Suprapubic skin (tissue), 4 donors: ENCODE measurements at places on chromosomes 7 and 10. TPM values are rescaled to one million over a fixed set of nuclear protein-coding genes. Genes with fewer than 3 reads are reported as not detected.

ERLIN1 gene
- total RNA-seq: 38.2 TPM

GARIN1A gene
- total RNA-seq: 3.5 TPM

GRCh38 chr10:123318516-123318915, 164.3 kb downstream of the BUB3 start:
- no peak overlapping the region for H3K4me3 ChIP-seq
- no peaks in the 10 kb centered on the region for H3K4me1 ChIP-seq
- DNase-seq: no peak
- no peak overlapping the region for H3K27ac ChIP-seq
- H3K36me3 ChIP-seq: no peaks in the 10 kb centered on the region
- no peaks in the 10 kb centered on the region for H3K27me3 ChIP-seq

DNA sequence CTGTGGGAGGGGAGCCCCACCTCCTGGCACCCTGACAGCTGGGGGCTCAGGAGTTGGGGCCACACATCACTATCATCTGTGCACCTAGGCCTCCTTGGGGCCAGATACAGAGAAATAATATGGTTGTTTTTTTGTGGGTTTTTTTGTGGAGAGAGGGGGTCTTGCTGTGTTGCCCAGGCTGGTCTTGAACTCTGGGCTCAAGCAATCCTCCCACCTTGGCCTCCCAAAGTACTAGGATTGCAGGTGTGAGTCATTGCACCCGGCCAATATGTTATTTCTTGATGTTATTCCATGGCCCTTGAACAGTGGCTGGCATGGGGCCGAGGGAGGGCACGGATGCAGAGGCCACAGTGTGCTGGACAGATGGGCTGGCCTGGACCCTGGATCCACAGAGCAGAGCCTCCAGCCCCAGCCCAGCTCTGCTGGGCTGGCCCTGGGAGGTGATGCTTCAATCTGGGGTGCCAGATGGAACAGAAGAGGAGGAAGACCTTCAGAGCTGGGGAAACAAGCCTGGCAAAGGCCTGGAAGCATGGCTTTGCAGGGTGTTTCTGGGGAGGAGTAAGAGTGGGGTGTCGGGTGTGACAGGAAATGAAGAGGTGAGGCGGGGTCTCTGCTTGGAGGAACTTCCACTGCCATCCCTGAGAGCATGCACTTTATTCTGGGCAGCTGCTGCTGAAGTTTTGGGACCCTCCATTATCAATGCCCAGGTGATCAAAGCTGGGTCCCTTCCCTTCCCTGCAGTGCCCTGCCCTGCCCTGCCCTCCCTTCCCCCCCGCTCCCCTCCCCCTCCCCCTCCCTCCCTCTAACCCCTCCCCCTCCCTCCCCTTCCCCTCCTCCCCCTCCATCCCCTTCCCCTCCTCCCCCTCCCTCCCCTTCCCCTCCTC, 3.7 kb upstream of the FZD9 start:
- no peak overlapping the region for H3K4me3 ChIP-seq
- H3K36me3 ChIP-seq: no peaks in the 10 kb centered on the region
- DNase-seq: no peak
- H3K4me1 ChIP-seq: peaks cover 15% of the 10 kb centered on the region
- peaks cover 30% of the 10 kb centered on the region for H3K27me3 ChIP-seq

- DNase-seq: no peak
- H3K27me3 ChIP-seq: no peaks in the 10 kb centered on the region
- H3K4me1 ChIP-seq: no peaks in the 10 kb centered on the region
- H3K27ac ChIP-seq: no peak overlapping the region
- no peak overlapping the region for H3K4me3 ChIP-seq
- no peaks in the 10 kb centered on the region for H3K36me3 ChIP-seq
Observed at GRCh38 chr10:88687853-88688467, 18.1 kb upstream of the LIPK start.
